ENCODE measurements at places on chromosomes 3 and 15. TPM values are rescaled to one million over a fixed set of nuclear protein-coding genes. Genes with fewer than 3 reads are reported as not detected.

CSK gene
- 16.5 TPM for polyA plus RNA-seq

SPATA12 gene
- polyA plus RNA-seq, result 0.70 TPM

- no peak overlapping the region for H3K4me3 ChIP-seq
- H3K4me1 ChIP-seq, result peaks cover 17% of the 10 kb centered on the region
Observed at GRCh38 chr3:42070524-42070923, 20.6 kb upstream of the TRAK1 start.

IQCF5 gene
- not detected for polyA plus RNA-seq

DNA sequence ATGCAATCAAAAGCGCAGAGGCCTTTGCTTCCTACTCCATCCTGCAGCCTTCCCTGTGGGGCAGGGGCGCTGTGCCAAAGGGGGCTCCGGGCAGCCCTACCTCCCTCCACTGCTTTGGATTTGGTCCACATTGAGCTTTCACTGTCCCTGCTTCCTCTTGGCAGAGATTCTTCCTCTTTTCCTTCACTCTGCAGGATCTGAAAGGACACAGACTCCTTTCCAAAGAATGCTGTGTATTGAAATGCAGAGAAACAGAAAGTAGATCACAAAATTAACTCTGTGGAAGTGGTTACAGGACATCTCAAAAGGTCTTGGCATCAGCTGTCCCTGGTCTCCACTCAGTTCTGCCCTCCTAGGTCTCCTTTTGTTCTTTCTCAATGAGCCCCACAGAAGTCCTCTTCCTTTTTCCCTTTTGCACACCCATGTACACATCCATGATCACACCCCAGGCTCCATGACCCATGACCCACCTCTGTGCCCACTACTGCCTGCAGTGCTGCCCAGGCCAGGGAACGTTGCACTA lies 64.1 kb downstream of the CCR1 start:
- no peaks in the 10 kb centered on the region for H3K36me3 ChIP-seq
- no peak for DNase-seq
- H3K27me3 ChIP-seq, result no peaks in the 10 kb centered on the region
- no peak overlapping the region for H3K4me3 ChIP-seq
- no peak overlapping the region for H3K27ac ChIP-seq
- H3K4me1 ChIP-seq, result no peaks in the 10 kb centered on the region

- DNase-seq, result no peak
- H3K27me3 ChIP-seq, result no peaks in the 10 kb centered on the region
- no peak overlapping the region for H3K27ac ChIP-seq
- peaks cover 12% of the 10 kb centered on the region for H3K4me1 ChIP-seq
Observed at GRCh38 chr15:101108461-101108775, 143.4 kb downstream of the CHSY1 start.

- no peaks in the 10 kb centered on the region for H3K36me3 ChIP-seq
- DNase-seq, result no peak
- H3K27ac ChIP-seq, result no peak overlapping the region
- H3K4me3 ChIP-seq, result no peak overlapping the region
- H3K4me1 ChIP-seq, result peaks cover 17% of the 10 kb centered on the region
Observed at GRCh38 chr15:40242601-40243000, 3.7 kb downstream of the PAK6 start.

- peaks cover 14% of the 10 kb centered on the region for H3K36me3 ChIP-seq
- no peaks in the 10 kb centered on the region for H3K27me3 ChIP-seq
- H3K4me3 ChIP-seq, result no peak overlapping the region
- H3K4me1 ChIP-seq, result no peaks in the 10 kb centered on the region
Observed at GRCh38 chr3:151383111-151383510, 1.4 kb downstream of the P2RY12 start.

LIPH gene
- polyA plus RNA-seq, result 0.31 TPM

DNA sequence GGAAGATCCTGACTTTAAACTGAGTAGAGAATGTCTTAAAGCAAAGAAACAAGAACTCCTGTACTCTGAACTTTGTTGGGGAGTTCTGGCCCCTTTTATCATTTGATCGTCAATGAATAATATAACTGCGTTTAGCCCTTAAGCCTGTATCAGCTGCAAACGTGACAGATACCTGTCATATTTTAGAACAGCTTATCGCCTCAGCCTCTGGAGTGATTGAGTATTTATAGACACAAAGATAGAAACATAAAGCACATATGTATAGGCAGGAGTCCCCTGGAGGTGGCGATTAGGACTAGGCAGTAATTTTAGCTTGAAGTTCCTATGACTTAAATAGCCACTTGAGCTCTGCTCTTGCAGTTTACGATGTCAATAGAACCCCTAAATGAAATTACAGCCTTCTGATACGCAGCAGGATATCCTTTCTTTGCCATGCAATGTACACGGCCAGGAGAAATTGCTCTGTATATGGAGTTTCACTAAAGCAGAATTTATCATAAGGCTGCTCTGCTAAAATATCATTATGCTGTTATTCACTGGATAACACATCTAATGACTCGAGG lies 321.8 kb downstream of the TIGIT start:
- DNase-seq, result no peak
- H3K27ac ChIP-seq, result no peak overlapping the region
- H3K4me3 ChIP-seq, result no peak overlapping the region
- H3K36me3 ChIP-seq, result no peaks in the 10 kb centered on the region
- H3K27me3 ChIP-seq, result no peaks in the 10 kb centered on the region

- H3K4me3 ChIP-seq, result peak overlapping the region; percentile 14
- peak; percentile 7 for DNase-seq
- H3K36me3 ChIP-seq, result no peaks in the 10 kb centered on the region
- no peak overlapping the region for H3K27ac ChIP-seq
Observed at GRCh38 chr3:182501856-182502255, 291.4 kb upstream of the ATP11B start.

CYP8B1 gene
- not detected for polyA plus RNA-seq

SLC28A2 gene
- 0.14 TPM for polyA plus RNA-seq

GRCh38 chr15:55218056-55218455 lies 21.3 kb upstream of the RSL24D1 start:
- no peak overlapping the region for H3K27ac ChIP-seq
- no peak for DNase-seq
- H3K4me3 ChIP-seq, result no peak overlapping the region
- peaks cover 21% of the 10 kb centered on the region for H3K4me1 ChIP-seq

DNA sequence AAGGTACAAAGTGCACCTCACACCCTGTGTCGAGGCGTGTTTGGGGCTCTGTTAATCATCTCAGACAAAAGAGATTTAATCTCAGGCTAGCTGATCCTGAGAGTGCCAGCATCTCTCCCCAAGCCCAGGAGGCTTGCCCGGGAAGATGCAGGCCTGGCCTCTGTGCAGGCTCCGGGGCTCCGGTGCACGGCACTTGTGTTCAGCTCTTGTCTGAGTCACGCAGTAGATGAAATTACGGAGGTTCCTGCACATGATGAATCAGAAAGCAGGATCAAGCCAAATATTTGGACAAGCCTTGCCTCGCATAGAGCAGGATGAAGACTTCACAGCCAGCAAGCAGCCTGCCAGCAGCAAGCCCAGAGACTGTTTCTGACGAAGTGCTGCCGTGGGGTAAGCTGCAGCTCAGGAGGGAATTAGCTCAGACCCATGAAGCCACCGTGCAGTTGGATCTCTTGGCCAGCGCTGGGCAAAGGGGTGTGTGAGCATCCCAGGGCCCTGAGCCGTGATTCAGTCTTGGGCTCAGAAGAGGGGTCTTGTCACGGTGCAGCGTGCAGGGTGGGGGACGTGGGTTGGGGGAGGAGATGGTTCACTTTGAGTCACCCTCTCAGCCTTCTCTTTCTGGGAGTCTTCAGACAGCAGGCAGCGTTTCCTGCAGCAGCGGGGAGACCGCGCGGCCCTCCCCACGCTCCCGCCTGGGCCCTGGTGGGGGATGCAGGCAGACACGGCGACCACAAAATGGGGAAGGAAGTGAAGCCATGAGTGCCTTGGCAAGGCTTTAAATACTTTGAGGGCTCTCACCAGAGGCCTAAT lies 89.2 kb upstream of the MEF2A start:
- no peak overlapping the region for H3K27ac ChIP-seq
- H3K27me3 ChIP-seq, result no peaks in the 10 kb centered on the region
- no peaks in the 10 kb centered on the region for H3K36me3 ChIP-seq
- no peak overlapping the region for H3K4me3 ChIP-seq
- DNase-seq, result no peak
- no peaks in the 10 kb centered on the region for H3K4me1 ChIP-seq

SCG3 gene
- 99.5 TPM for polyA plus RNA-seq

COL8A1 gene
- 0.24 TPM for polyA plus RNA-seq

BNC1 gene
- 0.28 TPM for polyA plus RNA-seq

TTC23 gene
- 6.3 TPM for polyA plus RNA-seq

DNA sequence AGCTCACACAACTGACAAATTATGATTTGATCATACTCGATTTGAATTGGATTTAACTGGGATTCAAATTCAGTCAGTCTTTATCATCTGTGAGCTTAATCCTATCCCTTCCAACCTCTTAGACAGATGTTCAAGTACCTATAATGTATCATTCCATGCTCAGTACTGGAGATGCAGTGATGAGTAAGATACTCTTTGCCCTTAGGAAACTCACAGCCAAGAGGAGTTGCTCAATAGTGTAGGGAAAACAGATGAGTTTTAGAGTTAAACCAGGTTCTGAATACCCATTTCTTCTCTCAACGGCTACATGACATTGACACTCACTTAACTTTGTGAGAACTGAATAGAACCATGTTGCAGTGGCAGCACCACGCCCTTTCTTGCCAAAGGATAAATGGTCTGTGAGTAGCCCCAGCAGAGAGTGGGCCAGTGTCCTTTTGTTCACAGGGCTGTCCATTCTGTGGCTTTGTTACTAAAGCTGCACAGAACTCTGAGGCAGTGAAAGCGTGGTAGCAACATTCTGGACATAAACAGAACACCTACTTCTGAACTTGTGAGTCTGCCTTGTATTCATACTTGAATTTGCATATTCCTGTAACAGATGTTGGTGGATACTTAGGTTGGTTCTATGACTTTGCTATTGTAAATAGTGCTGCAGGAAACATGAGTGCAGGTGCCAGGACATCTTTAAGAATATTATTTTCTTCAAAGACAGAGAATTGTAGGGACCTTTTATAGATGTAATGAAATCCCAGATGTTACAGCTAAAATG lies 91.6 kb downstream of the RASA2 start:
- H3K27ac ChIP-seq, result no peak overlapping the region
- H3K4me3 ChIP-seq, result no peak overlapping the region
- H3K27me3 ChIP-seq, result no peaks in the 10 kb centered on the region
- no peaks in the 10 kb centered on the region for H3K4me1 ChIP-seq
- no peaks in the 10 kb centered on the region for H3K36me3 ChIP-seq

PRSS50 gene
- 0.60 TPM for polyA plus RNA-seq

DNA sequence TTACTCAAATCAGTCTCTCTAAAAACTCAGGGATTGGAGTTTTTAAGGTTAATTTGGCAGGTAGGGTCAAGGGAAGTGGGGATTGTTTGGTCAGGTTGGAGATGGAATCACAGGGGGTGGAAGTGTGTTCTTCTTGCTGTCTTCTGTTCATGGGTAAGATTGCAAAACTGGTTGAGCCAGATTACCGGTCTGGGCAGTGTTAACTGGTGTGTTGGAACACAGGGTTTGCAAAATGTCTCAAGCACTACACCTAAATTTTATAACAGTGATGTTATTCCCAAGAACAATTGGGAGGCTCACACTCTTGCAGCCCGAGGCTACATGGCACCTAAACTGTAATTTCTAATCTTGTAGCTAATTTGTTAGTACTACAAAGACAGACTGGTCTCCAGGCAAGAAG lies 425.4 kb downstream of the PLOD2 start:
- DNase-seq, result no peak
- H3K27ac ChIP-seq, result no peak overlapping the region
- no peaks in the 10 kb centered on the region for H3K4me1 ChIP-seq
- no peaks in the 10 kb centered on the region for H3K36me3 ChIP-seq
- H3K27me3 ChIP-seq, result no peaks in the 10 kb centered on the region

DNA sequence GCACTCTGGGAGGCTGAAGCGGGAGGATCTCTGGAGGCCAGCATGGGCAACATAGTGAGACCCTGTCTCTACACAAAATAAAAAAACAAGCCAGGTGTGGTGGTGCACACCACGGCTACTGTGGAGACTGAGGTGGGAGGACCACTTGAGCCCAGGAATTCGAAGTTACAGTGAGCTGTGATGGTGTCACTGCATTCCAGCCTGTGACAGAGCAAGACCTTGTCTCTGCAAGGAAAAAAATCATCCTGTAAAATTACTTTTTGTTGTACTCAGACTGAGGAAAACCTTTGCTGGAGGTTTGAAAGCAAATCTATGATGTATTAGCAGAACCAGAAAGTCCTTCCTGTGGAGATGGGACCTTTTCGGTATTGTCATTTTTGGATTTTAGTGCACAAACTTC lies 63.3 kb downstream of the ATP1B3 start:
- no peak for DNase-seq
- H3K36me3 ChIP-seq, result no peaks in the 10 kb centered on the region
- H3K4me3 ChIP-seq, result no peak overlapping the region
- H3K27me3 ChIP-seq, result no peaks in the 10 kb centered on the region
